ENCODE measurements at places on chromosomes 4 and X. TPM values are rescaled to one million over a fixed set of nuclear protein-coding genes. Genes with fewer than 3 reads are reported as not detected.

CYSLTR1 gene
- 7.6 TPM for total RNA-seq

- DNase-seq = no peak
These were observed 472.9 kb downstream of the GBA3 start for GRCh38 chr4:23165669-23166068.

GDPD2 gene
- total RNA-seq = not detected

GRCh38 chrX:39442332-39442731 lies 641.1 kb downstream of the MID1IP1 start:
- DNase-seq = no peak

- DNase-seq = peak; percentile 19
These were observed 646 bp downstream of the TIGD4 start for GRCh38 chr4:152778656-152779512.
